ENCODE measurements at places on chromosomes 7 and 10.

- no peak for DNase-seq
Measured at GRCh38 chr10:3654496-3654895, 130.5 kb downstream of the KLF6 start.

- no peak for DNase-seq
Measured at GRCh38 chr10:85724215-85724614, 642.4 kb downstream of the GRID1 start.

- no peak for DNase-seq
Measured at GRCh38 chr7:90532231-90532929, 62.9 kb downstream of the PTTG1IP2 start.

GRCh38 chr10:11609492-11610093 lies 1.9 kb downstream of the USP6NL start:
- DNase-seq: no peak

DNA sequence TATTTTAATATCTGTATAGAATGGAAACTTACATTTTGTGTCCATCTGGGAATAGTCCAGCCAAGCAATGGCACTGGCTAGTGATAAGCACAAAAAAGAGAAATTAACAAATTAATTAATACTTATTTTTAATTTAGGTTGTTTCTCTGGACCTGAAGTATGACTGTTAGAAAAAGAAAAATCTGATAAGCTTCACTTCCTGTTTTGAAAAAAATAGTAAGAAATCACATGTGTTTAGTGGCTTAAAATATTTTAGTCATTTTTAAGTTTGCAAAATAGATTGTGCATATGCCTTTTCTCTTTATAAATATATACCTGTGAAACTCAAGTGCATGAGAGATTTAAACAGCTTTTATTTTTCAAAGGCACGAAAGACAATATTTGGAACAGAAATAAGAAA lies 50.1 kb upstream of the CREB5 start:
- no peak for DNase-seq

GRCh38 chr10:85262992-85263391 lies 934.6 kb downstream of the CCSER2 start:
- no peak for DNase-seq

GRCh38 chr7:38282081-38282480 lies 8.6 kb upstream of the TARP start:
- no peak for DNase-seq

DNA sequence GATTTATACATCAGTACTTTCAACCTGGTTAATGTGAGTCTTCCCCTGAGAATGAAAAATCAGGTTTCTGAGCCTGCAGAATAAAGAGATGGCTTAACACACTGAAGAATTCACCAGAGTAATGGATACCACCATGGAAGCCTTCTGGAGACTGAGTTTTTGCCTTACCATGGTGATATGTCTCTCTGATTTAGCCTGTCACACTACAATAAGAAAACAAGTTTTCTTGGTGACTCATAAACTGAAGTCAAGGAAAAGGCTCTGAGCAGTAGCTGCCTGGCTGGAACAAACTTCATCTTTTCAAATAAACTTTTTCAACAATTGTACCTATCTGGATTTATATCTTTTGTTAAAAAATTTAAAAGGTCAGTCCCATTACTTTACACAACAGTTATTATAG lies 229.0 kb downstream of the PRPF18 start:
- DNase-seq: no peak

GRCh38 chr7:8249121-8249520 lies 12.8 kb downstream of the ICA1 start:
- DNase-seq: no peak

DNA sequence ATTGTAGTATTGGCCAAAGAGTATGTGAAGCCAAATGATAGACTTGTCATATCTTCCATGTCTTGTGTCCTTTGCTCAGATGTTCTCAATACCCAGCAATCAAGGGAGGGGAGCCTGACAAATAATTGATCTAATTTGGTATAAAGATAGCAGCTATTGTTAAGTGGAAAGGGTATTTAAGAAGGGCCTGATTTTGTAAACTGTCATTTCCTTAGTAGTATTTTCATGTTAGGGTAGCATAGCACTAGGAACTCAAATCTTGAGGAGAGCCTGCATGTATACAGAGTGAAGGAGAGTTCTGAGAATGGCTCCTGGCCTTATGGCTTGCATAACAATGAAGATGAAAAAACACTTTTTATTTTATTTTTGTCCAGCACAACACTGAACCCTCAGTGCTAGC lies 53.1 kb downstream of the GNAI1 start:
- DNase-seq: no peak

DNA sequence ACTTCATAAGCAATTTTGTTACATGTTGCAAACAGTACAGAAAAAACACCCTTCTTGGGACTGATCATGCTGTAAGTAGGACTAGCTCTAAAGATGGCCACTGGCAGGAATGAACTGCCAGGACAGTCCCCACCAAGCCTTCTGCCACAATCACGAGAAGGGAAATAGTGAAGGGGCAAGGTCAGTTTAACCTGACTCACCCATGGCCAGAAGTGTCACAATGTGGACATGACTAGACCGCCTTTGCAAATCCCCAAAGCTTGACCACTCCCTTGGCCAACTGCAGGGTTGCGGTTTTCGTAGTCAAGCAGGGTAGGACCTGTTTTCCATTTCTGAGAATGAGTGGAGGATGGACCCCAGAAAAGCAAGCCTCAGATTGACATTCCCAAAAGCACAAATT lies 19.4 kb upstream of the FRAT2 start:
- DNase-seq: no peak

GRCh38 chr7:122255454-122255853 lies 49.1 kb downstream of the FEZF1 start:
- DNase-seq: no peak

DNA sequence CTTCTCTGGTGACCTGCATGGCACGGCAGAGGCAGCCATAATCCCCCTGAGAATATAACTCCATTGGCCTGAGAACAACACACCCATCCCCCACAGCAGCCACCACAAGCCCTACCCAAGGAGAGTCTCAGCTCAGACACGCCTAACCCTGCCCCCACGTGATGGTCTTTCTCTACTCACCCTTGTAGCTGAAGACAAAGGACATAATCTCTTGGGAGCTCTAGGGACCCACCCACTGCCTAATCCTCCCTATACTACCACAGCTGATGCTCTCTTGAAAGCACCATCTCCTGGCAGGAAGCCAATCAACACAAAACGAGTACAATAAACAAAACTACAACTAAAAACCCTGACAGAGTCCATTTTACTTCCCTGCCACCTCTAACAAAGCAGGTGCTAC lies 30.7 kb upstream of the HPSE2 start:
- no peak for DNase-seq

DNA sequence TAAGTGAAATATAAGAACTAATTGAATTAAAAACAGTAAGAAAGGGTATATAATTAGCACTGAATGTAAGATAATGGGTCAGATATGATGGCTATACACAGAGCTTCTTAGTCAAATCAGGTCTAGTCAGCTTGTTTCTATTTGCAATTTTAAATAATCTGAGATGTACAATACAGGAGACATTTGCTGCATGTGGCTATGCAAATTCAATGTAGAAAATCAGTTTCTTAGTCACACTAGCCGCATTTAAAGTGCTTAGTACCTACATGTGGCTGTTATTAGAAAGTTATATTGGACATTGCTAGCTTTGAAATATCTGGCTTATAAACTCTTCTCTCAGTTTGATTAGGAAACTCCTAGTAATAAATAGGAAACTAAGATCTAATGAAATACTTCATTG lies 25.3 kb downstream of the CCDC7 start:
- no peak for DNase-seq
